Stimulated activated CD8-positive, alpha-beta memory T cell treated with anti-CD3 and anti-CD28 coated beads, Interleukin-4, amount 100 ng/mL, for 1 hour (primary cell): ENCODE measurements at places on chromosomes 5 and 9.

DNA sequence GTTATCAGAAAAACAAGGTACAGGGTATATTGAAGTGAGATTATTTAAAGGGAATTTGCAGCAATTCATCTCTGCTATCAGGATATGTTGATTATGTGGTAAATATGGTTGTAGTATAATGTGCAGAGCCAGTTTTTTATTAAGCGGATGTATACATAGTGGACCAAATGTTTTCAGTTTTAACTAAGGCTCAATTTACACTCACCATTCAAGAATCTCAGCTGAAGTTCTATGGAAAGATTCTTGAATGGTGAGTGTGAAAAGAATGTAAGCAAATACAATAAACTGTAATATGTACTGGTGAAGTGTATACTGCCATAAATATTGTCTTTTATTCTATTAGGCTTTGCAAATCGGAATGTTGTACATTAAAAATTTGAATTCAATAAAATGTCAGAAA lies 895.9 kb upstream of the CDH10 start:
- DNase-seq, result no peak

GRCh38 chr9:111483439-111483857 lies 735 bp downstream of the ECPAS start:
- DNase-seq, result peak; percentile 3

- no peak for DNase-seq
These were observed 267.5 kb upstream of the GRIA1 start for GRCh38 chr5:153222936-153223335.

- no peak for DNase-seq
These were observed 3.2 kb upstream of the MIGA2 start for GRCh38 chr9:129033216-129033615.

GRCh38 chr9:91915524-91916263 lies 34.3 kb downstream of the ROR2 start:
- DNase-seq, result no peak

DNA sequence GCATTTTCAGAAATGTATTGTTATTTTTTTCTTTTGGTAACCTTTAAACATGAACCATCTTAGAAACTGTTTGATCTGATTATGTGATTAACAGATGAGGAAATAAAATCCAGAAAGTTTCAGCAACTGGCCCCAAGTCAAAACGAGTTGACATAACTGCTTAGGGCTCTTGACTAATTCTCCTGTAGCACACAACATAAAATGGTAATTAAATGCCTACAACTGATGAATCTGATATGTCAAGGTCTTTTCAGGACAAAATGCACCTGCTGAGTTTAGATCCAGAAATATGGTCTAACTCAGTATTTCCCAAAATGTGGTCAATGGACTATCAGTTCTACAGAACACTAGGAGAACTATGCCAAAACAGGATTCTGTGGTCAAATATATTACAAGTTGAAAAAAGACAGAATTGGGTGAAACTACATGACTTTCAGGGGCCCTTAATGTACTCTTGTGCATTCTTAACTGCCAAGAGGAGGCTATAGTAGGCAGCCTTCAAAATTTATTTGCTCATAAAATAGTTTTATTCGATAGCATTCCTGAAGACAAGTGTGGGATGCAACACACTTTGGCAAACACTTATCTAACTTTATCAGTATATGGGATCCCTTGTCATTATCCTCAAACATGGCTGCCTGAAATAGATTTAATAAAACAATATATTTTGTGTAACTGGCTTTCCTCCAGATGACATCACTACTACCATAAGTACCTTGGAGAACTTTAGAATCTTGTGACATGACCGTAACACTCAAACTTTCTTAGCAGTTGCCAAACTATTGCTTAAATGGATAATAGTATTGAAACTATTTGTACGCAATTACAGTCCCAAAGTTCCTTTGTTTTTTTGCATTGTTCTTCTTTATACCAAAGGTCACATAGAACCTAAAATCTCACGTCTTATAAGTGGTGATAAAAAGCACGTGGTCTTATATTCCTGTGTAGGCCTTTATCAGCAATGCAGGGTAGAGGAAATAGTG lies 59.4 kb downstream of the FBN2 start:
- no peak for DNase-seq

- DNase-seq, result no peak
These were observed 5.2 kb downstream of the EXOC3 start for GRCh38 chr5:448061-448765.

GRCh38 chr9:130972957-130973685 lies 34.1 kb upstream of the FIBCD1 start:
- no peak for DNase-seq

DNA sequence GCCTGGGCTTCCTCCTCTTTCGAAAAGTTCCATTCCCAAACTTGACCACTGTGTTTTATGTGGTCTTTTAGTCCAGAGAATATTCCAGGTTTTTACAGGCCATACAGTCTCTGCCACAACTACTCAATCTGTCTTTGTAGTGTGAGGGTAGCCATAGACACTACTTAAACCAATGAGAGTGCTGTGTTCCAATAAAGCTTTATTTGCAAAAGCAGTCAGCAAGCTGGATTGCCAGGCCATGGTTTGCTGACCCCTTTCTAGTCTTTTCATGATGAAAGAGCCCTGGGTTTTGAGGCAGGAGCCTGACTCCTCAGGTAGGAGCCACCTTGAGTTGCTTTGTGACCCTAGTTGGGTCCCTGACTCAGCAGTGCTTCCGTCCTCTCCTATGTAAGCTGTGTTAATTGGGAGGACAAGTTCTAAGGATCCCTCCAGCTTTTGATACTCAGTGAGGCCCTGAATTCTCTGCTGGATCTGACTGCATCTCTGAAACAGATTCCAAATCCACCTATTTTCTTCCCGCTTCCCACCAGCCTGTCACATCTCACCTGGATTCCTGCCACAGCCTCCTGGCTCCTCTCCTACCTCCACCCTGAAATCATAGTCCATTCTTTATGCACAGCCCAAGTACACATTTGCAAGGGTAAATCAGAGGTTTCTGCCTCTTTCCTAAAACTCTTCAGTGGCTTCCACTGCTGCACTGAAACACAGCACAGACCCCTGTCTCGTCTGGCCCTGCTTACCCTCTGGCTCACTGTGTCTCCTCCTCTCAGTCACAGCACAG lies 13.5 kb downstream of the GALNT10 start:
- DNase-seq, result no peak

GRCh38 chr9:115254287-115255180 lies 136.6 kb upstream of the TNC start:
- no peak for DNase-seq

GRCh38 chr5:67353500-67354450 lies 157.2 kb upstream of the CD180 start:
- no peak for DNase-seq

GRCh38 chr5:175159956-175160355 lies 284.0 kb downstream of the DRD1 start:
- no peak for DNase-seq

GRCh38 chr5:102903074-102903871 lies 148.2 kb downstream of the PAM start:
- no peak for DNase-seq

DNA sequence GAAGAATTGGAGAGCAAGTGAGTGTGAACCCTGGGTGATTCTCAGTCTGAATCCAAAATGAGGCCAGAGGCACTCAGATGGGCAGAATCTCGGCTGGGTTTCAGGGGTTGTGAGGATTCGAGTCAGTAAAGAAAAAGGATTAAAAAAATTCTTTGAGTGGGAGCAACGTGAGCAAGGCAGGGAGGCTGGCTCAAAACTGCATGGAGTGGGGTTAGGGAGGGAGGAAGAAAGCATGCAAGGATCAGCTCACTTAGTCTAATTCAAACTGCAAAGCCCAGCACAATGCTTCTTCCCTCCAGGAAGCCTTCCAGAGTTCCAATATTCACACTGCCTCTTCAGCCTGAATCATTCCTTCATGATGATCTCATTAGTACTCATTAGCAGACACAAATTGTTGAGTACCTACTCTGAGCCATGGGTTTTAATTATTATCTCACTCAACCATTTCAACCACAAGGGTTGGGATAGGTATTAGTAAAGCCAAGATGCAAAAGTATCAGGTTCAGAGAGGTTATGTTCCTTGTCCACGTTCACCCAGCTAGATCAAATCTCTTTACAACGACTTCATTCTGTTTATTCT lies 95.8 kb downstream of the BRINP1 start:
- DNase-seq, result no peak

DNA sequence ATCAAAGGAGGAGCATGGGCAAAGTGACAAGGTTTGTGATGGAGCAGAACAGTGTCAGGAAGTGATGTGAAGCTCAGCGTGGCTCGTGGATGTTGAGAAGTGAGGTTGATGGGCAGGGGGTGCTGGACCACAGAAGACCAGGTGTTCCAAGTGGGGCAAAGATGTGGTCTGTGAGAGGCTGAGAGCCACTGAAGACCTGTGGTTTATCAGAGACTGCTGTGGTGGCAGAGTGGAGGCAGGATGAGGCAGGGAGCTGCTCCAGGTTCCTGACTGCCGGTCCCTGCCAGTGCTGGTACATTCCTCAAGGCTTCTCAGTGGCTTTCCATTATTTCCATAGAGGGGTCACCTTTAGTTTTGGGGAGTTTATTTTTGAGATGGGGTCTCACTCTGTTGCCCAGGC lies 19.1 kb downstream of the PALM2AKAP2 start:
- no peak for DNase-seq

DNA sequence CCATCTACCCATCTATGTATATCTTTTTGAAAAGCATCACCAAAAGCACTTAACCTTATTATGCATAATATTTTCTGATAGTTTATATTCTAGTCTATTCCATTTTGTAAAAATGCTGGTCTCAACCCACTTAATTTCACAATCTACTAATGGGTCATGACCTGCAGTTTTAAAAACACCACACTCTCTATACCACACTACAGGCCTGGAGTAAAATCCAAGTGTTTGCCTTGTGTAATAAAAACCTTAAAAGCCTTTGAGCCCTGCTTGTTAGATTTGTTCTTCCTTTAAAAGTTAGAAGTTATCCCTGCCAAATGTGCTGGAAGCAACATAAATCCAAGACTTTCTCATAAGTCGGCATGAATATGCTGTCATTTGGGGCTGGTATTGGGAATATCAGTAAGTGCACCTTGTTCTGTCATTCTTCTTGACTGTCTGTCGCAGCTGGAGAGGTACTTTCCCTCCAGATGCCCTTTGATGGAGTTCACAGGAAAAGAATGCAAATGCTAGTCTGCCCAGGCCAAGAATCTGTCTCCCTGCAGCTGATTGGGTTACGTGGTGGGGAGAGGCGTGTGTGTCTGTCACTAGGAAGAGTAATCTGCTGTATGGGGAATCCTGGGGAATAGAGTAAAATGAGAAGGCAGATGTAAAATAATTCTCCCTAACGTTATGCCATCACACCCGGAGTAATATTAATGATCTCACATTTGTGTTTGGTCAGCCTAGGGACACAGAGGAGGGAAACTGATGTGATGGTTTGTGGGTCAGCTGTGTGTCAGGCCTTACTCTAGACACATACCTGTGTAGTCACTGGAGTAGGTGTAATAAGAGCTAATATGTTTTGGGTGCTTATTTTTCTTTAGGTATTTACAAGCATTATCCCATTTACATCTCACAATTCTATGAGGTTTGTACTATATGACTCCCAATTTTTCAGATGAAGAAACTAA lies 79.4 kb downstream of the ZNF366 start:
- no peak for DNase-seq

GRCh38 chr5:104299998-104300706 lies 737.6 kb upstream of the NUDT12 start:
- no peak for DNase-seq

- DNase-seq, result no peak
These were observed 71.1 kb downstream of the GNAQ start for GRCh38 chr9:77960356-77961153.

GRCh38 chr9:4022435-4023067 lies 277.3 kb downstream of the GLIS3 start:
- no peak for DNase-seq

- DNase-seq, result no peak
These were observed 127.1 kb downstream of the BNC2 start for GRCh38 chr9:16743375-16743774.

DNA sequence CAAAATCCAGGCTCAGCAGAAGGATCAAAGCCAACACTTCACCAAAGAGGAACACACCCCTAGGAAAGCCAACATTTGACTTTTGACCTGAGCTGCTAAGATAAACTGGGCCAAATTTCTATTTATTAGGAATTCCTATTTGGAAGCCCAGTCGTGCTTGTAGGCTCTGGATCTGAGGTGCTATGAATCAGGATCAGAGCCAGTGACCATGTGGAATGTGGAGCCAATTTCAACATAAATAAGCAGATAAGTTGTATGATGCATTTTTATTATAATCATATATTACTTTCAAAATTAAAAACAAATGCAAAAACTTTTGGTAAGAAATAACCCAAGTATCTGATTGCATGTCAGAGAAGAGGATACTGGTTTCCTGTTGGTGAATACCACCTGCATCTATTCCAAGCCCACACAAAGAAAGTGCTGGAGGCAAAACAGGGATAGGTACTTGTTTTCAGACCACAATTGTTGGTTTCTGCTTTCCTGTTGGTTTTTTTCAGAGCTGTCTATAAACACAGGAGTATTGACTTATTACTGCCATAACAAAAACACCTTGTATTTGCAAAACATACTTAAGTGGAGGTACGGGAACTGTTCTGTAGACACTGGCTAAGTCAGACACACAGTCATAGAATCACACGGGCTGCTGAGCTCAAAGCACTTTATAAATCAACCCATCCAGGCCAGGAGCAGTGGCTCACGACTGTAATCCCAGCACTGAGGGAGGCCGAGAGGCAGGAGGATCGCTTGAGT lies 52.8 kb downstream of the ARL15 start:
- no peak for DNase-seq

- DNase-seq, result no peak
These were observed 13.4 kb upstream of the VPS13A start for GRCh38 chr9:77163884-77164283.

GRCh38 chr9:83646500-83647239 lies 23.7 kb downstream of the IDNK start:
- DNase-seq, result no peak

DNA sequence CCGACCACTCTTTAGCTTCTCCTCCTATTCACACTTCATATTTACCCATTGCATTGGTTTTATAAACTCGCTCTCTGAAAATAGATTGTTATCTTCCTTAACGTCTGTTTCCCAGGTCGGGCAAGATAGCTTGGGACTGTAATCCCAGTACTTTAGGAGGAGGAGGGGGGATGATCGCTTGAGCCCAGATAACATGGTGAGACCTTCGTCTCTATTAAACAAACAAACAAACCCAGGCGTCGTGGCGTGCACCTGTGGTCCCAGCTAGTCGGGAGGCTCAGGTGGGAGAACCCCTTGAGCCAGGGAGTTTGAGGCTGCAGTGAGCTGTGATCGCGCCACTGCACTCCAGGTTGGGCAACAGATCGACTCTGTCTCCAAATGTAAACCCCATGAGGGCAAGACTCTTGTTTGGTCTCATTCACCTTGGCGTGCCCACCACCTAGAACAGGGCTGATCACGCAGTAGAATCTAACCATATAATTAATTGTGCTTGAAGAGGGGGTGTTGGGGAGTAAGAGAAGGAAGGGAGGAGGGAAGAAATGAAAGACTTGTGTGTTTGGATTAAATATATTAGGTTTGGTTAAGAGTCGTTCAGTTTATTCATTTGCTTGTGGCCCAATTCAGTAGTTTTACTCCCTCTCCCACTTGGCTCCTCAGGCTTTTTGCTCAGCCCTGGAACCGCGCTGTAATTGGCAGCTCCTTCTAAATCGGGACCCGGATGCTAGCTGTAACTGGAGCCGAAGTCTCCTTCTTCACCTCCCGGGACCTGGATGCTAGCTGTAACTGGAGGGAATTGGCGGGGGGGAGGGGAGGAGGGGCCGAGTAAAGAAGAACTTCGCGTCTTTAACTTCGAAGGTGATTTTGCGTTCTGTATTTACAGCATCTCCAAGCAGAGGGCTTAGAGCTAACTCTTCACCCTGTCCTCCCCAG lies 24.9 kb downstream of the CDKN2A start:
- DNase-seq, result no peak

GRCh38 chr5:39471836-39472508 lies 47.2 kb upstream of the DAB2 start:
- no peak for DNase-seq

GRCh38 chr9:89440951-89441654 lies 56.8 kb downstream of the SEMA4D start:
- no peak for DNase-seq
